Inflammatory macrophage (primary cell): ENCODE measurements at places on chromosomes 2 and 18.

GRCh38 chr2:74779265-74779558 is 54.7 kb upstream of the HK2 start:
- no peak for DNase-seq

- no peak for DNase-seq
Measured at GRCh38 chr2:65866148-65866547, 433.7 kb upstream of the SPRED2 start.

GRCh38 chr2:229095472-229095871 is 175.6 kb downstream of the PID1 start:
- no peak for DNase-seq

DNA sequence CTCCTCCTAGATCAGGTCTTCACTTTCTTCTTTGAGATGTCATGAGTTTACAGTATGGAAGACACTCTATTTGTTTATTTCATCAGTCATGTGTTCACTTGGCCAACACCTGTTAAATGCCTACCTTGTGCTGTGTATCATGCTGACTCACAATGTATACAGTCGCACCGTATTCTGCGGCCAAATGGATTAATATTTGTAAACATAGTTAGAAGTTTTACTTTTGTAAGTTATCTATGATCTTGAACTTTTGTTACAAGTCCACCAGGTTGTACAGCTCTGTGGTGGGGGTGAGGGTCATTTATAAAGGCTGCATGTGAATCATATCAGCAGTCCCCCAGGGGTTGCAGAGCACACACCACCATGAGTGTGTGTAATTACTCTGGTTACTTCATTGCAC is 408.7 kb upstream of the NRP2 start:
- DNase-seq, result no peak

DNA sequence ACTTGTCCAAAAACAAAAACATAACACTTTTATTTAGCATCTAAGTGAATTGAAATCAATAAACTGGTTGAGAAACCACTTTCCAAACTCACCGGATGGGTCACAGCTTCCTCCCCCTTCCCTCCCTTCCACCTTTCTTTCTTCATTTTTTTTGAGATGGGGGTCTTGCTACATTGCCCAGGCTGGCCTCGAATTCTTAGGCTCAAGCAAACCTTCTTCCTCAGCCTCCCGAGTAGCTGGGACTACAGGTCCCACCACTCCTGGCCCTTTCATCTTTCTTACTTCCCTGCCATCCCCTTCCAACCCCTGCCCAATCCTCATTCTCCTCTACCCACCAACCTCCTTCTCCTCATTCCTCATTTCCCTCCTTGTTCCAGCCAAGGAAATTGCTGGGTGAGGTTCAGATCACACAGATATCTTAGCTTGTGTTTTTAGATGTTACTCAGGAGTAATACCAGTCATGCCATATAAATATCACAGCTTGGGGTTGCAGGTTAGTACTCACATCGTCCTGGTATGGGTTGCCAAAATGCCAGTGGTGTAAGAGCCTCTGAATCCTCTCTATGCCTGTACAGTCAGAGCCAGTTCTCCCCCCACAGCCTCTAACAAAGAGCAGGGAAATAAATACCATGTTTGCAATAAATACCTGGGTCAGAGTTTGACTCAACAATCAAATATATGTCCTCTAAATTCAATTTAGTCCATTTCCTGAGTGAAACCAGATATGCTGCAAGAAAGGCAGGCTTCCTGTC is 132.7 kb upstream of the NDUFV2 start:
- DNase-seq, result no peak

DNA sequence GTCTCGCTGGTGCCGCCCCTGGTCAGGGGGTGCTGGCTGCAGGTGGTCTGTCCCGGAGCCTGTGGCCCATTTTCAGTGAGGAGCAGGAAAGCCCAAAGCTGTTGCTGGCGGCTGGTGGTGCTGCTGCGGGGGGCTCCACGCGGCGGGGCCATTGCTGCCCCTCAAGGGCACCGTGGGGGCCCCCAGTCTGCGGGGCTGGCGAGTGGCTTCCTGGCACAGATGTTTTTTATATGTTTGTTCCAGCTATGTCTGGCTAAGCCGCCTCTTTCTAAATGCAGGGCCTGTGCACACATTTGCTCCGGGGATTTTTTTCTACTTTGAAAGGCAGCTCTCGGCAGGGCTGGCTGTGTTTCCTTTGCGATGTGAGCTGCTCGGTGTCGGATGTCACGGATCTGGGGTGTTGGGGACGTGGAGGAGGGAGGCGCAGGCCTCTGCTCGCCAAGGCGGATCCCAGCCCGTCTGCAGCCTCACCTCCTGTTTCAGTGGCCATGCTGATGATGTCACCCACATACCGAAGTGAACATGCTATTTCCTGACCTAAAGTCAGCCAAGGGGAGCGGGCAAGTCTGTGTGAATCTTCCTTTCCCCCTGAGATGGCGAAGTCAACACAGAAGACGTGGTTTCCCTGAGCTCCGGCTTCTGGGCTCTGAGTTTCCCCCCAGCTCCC is 112.0 kb upstream of the CTDP1 start:
- no peak for DNase-seq

GRCh38 chr2:204315236-204315662 is 230.0 kb upstream of the PARD3B start:
- DNase-seq, result no peak

- no peak for DNase-seq
Measured at GRCh38 chr2:166411473-166412230, 35.9 kb upstream of the SCN9A start.

DNA sequence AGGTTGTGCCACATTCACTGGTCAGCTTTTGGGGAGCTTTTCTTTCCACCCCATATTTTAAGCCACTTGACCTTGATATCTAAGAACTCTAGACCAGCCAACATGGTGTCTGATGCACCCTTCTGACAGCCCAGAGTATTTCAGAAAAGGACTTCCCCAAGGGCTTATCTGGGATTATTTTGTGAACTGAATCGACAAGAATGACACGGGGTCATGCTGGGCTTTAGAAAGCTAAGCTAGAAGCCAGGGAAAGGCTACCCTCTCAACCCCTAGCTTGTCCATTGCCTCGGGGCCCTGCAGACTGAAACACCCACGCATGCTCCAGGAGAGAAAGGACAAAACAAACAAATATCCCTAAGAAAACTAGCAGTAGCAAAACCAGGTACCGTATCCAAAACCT is 16.0 kb downstream of the SLC4A5 start:
- DNase-seq, result no peak
